T1000 (cell line): ENCODE measurements at places on chromosomes 11 and 22.

DNA sequence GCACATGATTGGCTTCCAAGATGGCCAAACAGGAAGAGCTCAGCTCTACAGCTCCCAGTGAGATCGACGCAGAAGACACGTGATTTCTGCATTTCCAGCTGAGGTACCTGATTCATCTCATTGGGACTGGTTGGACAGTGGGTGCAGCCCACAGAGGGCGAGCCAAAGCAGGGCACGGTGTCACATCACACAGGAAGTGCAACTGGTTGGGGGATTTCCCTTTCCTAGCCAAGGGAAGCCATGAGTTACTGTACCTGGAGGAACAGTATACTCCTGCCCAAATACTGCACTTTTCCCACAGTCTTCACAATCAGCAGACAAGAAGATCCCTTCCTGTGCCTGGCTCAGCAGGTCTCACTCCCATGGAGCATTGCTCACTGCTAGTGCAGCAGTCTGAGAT is 131.2 kb downstream of the DLG2 start:
- no peak for DNase-seq

DNA sequence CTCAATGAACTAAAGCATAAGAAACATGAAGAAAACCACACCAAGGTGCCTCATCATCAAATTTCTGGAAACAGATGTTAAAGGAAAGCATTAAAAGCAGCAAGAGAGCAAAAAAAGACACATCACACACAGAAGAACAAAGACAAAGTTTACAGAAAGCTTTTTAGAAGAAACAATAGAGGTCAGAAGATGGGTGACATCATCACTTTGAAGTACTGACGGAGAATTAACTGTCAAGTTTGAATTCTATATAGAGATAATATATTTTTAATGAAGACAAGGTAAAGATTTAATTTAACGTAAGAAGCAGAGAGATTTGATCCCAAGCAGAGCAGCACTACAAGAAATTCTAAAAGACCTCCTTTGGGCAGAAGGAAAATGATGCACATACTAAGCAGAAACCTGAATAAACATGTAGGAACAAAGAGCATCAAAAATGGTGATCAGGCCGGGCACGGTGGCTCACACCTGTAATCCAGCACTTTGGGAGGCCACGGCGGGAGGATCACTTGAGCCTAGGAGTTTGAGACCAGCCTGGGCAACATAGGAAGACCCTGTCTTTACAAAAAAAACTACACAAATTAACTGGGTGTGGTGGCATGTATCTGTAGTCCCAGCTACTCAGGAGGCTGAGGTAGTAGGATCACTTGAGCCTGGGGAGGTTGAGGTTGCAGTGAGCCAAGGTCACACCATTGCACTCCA is 63.3 kb upstream of the RTL6 start:
- no peak for DNase-seq

- DNase-seq = no peak
These were observed 12.1 kb downstream of the CECR2 start for GRCh38 chr22:17381192-17381913.

DNA sequence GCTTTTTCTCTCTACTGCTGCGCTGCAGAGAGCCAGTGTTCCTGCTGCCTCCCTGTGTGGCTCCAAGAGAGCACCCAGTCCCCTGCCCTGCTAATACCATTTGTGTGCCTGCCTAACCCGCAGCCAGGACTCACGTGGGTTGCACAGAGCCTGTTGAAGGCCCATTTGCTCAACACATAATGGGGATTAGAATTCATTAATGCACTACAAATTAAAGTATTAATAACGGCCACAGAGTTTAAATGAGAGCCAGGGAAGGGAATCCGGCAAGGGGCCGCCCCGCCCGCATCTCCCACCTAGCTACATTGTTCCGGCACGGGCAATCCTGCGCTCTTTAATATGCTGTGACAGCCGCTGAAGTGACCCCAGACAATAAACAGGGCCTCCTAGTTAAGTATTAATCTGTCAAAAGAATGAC is 211.3 kb downstream of the NXPE2 start:
- DNase-seq = no peak

GRCh38 chr22:30262112-30262511 is 4.5 kb downstream of the OSM start:
- no peak for DNase-seq

GRCh38 chr11:120633616-120634393 is 122.3 kb downstream of the GRIK4 start:
- no peak for DNase-seq

GRCh38 chr11:38191101-38191500 is 1593.1 kb upstream of the RAG2 start:
- DNase-seq = no peak

DNA sequence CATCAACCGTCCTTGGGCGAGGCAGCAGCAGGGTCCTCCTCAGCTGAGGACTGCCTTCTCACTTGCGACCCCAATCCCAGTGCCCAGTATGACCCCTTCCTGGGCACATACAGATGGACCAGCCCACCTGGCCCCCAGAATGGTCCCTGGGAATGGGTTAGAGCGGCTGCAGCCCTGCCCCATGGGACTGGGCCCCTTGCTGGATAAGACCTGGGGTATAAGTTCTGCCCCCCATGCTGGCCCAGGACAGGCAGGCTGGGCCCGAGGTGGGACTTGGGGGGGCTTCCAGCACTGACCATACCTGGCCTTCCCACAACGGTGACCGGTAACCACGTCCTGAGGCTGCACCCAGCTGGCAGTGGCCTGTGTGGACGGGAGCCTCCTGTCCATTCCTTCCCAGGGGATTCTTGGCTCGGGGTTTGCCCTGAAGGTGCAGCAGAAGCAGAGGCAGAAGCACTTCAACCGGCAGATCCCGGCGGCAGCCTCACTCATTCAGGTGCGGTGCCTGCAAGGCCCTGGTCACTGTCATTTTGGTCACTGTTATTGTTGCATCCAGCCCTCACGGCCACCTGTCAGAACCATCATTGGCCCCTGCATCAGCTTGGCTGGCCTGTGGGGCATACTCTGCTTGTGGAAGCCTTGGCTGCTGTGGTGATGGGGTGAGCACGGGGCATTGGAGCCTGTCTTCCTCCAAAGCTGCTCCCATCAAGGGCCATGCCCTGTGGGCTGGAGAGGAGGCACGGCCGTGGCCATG is 114.8 kb downstream of the KCNQ1OT1 start:
- DNase-seq = no peak

GRCh38 chr11:79610678-79611077 is 169.8 kb upstream of the TENM4 start:
- DNase-seq = no peak
